Tongue (tissue), 3 donors: ENCODE measurements at places on chromosomes 16 and 17.

GRCh38 chr17:16338391-16338790 is 14.9 kb downstream of the CENPV start:
- no peak for DNase-seq

- no peak for DNase-seq
Observed at GRCh38 chr17:4839221-4839620, 6.1 kb downstream of the MINK1 start.

GRCh38 chr17:81428948-81429774 is 33.9 kb downstream of the BAHCC1 start:
- DNase-seq, result peak; percentile 92

GRCh38 chr17:74089869-74090464 is 113.5 kb upstream of the RPL38 start:
- peak; percentile 43 for DNase-seq

DNA sequence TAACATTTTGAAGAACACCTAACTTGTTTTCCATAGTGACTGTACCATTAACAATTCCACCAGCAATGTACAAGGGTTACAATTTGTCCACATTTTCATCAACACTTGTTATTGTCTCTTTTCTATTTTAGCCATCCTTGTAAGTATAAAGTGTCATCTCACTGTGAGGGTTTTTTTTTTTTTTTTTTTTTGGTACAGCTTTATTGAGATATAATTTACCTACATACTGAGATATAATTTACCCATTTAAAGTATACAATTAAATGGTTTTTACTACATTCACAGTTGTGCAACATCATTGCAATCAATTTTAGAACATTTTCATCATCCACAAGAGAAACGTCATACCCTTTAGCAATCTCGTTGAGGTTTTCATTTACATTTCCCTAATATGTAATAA is 17.9 kb upstream of the TMIGD1 start:
- no peak for DNase-seq

DNA sequence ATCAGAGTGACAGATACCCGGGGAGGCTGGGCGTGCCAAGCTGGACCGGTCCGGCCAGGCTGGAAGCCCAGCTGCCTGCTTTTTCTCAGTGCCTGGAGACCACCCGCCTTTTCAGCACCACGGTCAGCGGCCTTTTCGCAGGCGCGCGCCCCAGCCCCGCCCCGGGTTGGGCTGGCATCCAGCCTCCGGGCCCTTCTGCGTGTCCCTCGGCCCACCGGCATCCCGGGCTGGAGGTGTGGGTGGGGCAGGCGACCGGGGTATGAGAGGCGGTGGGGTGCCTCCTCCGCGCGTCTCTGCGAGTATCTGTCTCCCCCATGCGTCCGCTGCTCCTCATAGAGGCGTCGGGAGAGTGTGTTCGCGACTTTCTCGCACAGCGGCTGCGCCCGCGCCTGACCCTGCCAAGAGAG is 102.5 kb downstream of the MRM1 start:
- peak; percentile 83 for DNase-seq

DNA sequence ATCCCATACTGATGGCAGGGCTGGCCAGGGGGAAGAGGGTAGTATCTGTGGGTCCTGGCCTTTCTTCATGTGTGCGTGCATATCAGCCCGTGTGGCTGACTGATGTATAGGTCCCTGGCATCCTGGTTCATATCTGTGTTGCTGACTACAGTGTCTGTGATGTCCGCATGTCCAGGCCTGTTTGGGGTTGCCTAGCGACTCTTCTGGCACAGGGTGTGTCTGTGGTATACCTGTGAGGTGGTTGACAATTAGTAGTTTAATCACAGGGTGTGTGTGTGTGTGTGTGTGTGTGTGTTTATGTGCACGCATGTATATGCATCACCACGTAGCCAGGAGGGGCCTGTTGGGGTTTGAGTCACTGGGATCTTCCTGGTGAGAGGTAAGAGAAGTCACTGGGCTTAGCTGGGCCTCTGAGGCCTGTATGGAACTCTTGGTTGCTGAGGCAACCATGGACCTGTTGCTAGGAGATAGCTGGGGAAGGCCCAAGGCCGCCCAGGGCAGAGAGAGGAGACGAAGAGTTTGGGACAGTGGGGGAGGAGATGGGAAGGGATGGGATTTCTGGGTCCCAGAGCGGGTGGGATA is 603 bp upstream of the TMEM95 start:
- peak; percentile 50 for DNase-seq

DNA sequence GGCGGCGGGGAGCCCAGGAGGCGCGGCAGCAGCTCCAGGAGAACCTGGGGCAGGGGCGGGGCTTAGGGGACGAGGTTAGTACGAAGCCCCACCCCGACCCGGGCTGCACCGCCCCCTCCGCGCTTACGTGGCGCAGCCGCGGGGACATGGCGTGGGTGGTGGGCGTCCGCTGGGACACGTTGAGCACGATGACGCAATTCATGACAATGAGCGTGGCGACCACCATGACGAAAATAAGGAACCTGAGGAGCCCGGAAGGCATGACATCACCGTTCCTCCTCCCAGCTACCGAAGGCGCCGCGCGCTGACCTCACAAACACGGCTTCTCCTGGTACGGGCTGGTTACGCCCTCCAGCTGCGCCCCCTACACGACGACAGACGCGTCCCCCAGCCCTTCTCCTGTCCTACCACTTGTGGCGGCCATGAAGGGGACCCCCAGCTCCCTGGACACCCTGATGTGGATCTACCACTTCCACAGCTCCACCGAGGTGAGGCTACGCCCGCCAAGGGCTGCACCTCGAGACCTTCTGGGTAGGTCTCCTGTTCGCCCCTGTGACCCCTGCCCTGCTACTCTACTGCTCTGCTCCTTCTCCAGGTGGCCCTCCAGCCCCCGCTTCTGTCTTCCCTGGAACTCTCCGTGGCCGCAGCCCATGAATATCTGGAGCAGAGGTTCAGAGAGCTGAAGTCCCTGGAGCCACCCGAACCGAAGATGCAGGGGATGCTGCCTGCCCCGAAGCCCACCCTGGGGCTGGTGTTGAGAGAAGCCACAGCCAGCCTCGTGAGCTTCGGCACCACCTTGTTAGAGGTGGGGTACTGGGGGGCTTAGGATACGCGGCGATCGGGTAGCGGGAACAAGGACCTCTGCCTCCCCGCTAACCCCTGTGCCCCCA is at the start of gene C17orf107:
TSS of gene C17orf107 (plus strand) at position 196 of the 890 bp plus-strand sequence. CDS start at position 423, 227 bp downstream.
- DNase-seq, result peak; percentile 82

GRCh38 chr16:10665166-10665565 is 29.6 kb downstream of the TEKT5 start:
- DNase-seq, result no peak

DNA sequence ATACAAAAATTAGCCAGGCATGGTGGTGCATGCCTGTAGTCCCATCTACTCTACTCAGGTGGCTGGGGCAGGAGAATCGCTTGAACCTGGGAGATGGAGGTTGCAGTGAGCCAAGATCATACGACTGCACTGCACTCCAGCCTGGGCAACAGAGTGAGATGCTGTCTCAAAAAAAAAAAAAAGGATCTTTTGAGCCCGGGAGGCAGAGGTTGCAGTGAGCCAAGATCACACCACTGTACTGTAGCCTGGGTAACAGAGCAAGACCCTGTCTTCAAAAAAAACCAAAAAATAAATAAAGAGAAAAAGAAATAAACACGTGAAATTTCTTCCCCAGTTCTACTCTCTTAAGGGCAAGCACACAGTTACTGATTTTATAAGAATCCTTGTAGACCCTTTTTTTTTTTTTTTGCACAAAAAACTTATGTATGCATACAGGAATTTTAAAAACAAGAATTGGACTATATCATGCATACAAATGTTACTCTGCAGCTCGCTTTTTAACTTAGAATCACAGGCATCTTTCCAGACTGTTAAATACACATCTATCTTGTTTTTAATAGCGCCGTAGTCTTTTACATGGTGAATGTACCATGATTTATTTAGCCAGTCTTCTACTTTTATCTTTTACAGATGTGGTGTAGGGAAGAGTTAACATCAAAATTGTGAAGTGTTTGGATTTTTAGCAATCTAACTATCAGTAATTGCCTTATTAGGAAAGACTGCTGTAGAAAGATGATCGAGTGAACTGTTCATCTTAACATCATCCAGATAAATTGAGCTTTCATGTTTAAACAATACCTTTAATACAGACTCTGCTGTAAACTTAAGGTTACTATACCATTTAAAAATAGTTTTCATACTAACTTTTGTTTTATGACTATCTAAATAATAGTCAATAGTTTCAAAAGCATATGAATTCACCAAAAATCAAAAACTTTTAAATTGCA is 14.6 kb downstream of the CDH3 start:
- DNase-seq, result no peak

GRCh38 chr16:3362931-3363330 is 7.2 kb downstream of the OR2C1 start:
- DNase-seq, result no peak

DNA sequence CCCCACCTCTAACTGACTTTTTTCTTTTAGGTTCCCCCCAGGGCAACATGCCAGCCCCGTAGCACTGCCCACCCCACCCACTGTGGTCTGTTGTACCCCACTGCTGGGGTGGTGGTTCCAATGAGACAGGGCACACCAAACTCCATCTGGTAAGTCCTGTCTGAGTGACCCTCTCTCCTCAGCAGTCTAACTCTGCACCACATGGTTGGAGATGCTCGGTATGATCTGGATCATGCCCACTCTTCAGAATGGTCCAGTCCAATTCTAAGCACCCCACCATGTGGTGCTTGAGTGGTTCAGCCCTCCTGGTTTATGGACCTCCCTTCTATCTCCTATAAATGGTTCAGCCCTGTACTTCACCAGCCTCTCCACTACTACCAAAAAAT is 5.9 kb downstream of the KDM6B start:
- DNase-seq, result peak; percentile 31

DNA sequence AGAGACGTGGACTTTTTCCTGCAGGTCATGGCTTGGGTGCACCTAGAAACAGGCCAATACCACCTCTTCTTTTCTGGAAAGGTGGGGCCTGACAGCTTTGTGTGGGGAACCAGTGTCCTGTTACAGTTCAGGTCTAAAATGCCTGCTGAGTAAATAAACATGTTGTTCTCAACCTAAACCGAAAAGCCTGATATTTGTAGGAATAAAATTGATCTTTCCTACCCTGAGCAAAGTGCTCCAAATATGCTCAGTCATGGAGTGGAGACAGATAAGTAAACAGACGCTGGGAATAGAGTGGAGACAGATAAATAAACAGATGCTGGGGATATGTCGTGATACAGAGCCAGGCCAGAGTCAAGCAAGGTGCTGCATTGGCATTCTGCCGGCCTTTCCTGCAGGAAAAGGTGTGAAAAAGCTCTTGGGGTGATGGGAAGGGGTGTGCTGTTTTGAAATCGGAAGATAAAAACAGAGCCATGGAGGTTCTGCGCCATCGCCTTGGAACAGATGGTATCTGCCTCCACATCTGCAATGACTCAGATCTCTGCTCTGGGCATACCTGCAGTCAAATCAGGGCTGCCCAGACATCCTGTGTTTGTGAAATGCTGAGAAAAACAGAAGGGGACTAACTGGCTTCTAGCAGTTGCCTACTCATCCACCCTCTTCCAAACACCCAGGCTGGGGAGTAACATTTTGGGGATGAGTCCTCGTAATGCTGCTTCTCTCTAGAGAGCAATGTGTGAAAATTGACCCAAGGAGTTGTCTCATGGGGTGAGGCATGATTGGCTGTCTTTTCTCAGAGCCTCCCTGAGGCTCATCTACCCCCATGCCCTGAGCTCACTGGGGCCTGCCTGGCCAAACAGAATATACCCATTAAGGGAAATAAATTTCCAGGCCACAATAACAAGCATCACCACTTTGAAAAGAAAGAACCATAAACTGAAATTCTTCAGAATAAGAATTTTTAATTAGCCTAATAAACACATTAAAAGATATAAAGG is 16.8 kb upstream of the TRPV2 start:
- DNase-seq, result no peak

DNA sequence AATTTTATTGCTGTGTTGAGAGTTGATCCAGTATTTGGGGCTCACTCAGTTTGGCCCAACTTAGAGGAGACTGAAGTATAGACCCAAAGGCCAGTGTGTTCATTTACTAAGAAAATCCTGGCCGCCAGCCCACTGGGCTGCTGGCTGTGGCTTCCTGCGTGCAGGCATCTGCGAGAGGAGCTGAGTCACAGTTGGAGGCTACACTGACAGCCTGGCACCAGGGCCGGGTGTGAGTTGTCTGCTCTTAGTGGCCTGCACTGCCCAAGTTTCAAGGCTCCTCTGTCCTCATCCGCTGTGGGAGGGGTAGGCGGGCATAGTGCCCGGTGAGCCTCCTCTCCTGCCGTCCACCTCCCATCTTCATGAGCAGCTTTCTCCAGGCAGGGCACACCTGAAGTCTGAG is 54.2 kb downstream of the PLD6 start:
- DNase-seq, result no peak

DNA sequence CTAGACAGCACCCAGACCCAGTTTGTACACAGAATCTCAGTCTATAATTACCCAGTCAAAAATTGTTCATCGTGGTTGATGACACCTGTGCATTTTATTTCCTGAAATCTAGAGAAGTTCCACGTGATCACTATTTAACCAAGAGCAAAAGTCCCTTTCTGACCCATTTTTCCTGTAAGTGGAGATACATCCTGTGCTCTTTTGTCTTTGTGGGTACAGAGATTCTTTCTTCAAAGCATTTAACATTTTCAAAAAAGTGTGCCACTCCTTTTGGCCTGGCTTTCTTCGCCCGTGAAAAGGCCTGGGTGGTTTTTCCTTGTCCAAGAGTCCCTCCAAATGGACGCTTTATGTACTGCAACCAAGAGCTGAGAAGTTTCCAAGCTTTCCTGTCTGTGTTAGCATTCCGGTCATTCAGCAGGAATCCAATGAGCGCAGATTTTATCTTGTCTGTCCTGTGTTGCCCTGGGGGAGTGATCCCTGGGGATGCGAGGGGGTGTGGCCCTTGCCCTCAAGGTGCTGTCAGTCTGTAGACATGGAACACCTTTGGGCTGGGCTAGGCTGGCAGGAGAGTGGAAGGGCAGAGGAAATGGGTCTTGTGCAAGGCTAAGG is 161.1 kb upstream of the CACNG5 start:
- peak; percentile 79 for DNase-seq

- no peak for DNase-seq
Observed at GRCh38 chr16:19829844-19830692, 54.6 kb downstream of the GPRC5B start.

- DNase-seq, result no peak
Observed at GRCh38 chr17:33895491-33895890, 359.6 kb upstream of the CCL2 start.

DNA sequence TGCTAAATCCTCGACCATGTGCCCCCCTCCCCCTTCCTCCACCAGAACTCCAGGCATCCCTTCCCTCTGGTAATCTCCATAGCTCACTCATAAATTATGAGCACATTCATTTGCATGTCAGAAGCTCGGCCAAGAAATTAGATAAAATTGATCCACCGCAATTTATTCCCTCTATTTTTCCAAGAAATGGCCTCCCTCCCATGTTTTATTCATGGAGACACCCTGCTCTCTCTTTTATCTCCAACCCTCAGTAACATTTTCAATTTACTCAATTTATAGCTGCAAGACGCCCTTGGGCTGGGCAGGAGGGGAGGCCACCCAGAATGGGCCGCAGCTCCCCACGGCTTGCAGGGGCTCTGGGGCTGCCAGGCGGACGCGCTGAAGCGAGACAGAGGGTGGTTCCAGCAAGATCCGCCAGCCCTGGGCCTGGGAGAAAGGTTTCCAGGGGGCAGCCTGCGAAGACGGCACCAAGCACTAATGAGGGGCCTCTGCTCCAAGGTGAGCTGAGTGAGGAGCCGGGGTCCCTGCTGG is 54.7 kb upstream of the ZNF423 start:
- DNase-seq, result no peak
